ENCODE measurements at places on chromosomes 11 and 22. TPM values are rescaled to one million over a fixed set of nuclear protein-coding genes. Genes with fewer than 3 reads are reported as not detected.

Gene MMP11
- 3.8 TPM for total RNA-seq

Gene SLC7A4
- total RNA-seq = 1.3 TPM

Gene SLC25A18
- not detected for total RNA-seq

Gene EXPH5
- 8.7 TPM for total RNA-seq

Gene POU2AF1
- 4.4 TPM for total RNA-seq

Gene APOA4
- not detected for total RNA-seq

Gene GRK2
- total RNA-seq = 345 TPM

Gene C1QTNF4
- total RNA-seq = 0.91 TPM

Gene ASRGL1
- 2.8 TPM for total RNA-seq

Gene TRIM48
- not detected for total RNA-seq

Gene ABCC8
- not detected for total RNA-seq

Gene SLC15A3
- 14.9 TPM for total RNA-seq

Gene FLRT1
- total RNA-seq = not detected

Gene NRXN2
- total RNA-seq = 0.21 TPM

Gene SHANK2
- not detected for total RNA-seq

Gene TMEM138
- 77.5 TPM for total RNA-seq

Gene SPI1
- total RNA-seq = 3.4 TPM

Gene ANO5
- total RNA-seq = not detected

Gene CARD16
- total RNA-seq = 44.7 TPM

Gene PHOX2A
- total RNA-seq = not detected

Gene SCO2
- not detected for total RNA-seq

Gene FOXRED2
- total RNA-seq = 6.7 TPM

Gene RBFOX2
- total RNA-seq = 0.99 TPM

Gene OR4B1
- not detected for total RNA-seq

Gene CFAP300
- total RNA-seq = not detected

Gene CELF1
- 133 TPM for total RNA-seq

Gene CHRNA10
- 5.1 TPM for total RNA-seq

Gene MMP3
- not detected for total RNA-seq

Gene IGLL1
- total RNA-seq = not detected

Gene A4GALT
- not detected for total RNA-seq

Gene APOL5
- total RNA-seq = not detected

Gene KMT5B
- total RNA-seq = 56.0 TPM

Gene CABP7
- 0.11 TPM for total RNA-seq

Gene SCGB1C1
- total RNA-seq = not detected

Gene OR2D2
- total RNA-seq = not detected

Gene OR5P2
- total RNA-seq = not detected

Gene SLC6A5
- not detected for total RNA-seq

Data from naive thymus-derived CD8-positive, alpha-beta T cell (primary cell).